ENCODE measurements at places on chromosomes 3 and 15.

DNA sequence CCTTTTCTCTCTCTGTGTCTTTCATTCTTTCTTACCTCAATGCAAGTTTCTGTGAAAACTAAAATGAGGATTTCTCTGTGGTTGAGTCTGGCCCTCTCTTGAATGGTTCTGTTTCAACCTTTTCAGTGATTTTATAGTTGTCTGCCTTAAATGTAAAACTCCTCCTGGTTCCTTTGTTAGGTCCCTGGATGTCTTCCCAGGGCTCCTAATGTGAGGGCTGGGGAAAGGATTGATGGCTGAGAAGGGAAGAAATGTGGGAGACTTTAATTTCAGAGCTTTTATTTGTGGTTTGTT lies 90.6 kb upstream of the GRM7 start:
- DNase-seq, result no peak

GRCh38 chr15:59223736-59224135 lies 17.1 kb downstream of the LDHAL6B start:
- no peak for DNase-seq

DNA sequence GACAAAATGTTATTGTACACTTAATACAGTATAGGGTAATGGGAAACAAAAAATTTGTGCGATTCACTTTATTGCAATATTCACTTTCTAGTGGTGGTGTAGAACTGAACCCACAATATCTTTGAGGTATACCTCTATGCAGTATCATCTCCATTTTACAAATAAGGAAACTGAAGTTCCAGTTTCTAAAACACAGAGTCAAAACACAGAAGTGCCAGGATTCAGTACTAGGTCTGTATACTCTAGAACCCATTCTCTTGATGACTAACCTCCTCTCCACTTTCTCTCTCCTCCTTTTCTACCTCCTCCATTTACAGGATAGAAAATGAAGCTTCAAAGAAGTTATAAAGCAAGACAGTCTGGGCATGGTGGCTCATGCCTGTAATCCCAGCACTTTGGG lies 62.2 kb downstream of the MB21D2 start:
- DNase-seq, result no peak

- DNase-seq, result no peak
Observed at GRCh38 chr3:63986146-63986545, 37.1 kb downstream of the PSMD6 start.

- DNase-seq, result no peak
Observed at GRCh38 chr3:124296406-124296805, 304.5 kb upstream of the ROPN1 start.

GRCh38 chr3:56154297-56154696 lies 314.0 kb downstream of the ERC2 start:
- no peak for DNase-seq

GRCh38 chr15:38944536-38944935 lies 379.9 kb upstream of the RASGRP1 start:
- no peak for DNase-seq

- no peak for DNase-seq
Observed at GRCh38 chr3:130841357-130841756, 52.5 kb upstream of the ATP2C1 start.

GRCh38 chr3:168168743-168169142 lies 73.0 kb upstream of the GOLIM4 start:
- no peak for DNase-seq

GRCh38 chr15:74134387-74135027 lies 4.1 kb downstream of the ISLR2 start:
- DNase-seq, result no peak

DNA sequence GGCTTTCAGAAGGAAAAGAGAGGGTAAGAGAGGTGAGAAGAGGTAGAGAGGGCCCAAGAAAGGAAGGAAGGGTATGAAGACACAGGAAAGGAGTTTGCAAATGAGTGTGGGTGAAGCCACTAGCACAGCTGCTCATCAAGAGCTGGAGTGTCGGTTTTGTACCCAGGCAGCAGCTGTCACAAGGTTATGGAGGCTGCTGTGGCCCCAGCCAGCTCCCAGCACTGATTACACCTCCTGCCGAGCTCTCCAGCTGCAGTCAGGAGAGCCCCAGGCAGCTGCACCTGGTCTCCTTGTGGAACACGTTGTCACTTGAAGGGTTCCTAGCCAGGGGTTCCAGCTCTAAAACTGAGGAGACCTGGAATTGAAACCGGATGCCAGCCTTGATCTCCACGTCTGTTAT lies 60.4 kb upstream of the CHD2 start:
- peak; percentile 39 for DNase-seq

GRCh38 chr15:76032046-76032445 lies 19.8 kb upstream of the NRG4 start:
- no peak for DNase-seq

- no peak for DNase-seq
Observed at GRCh38 chr15:55661428-55661827, 73.3 kb upstream of the PYGO1 start.

DNA sequence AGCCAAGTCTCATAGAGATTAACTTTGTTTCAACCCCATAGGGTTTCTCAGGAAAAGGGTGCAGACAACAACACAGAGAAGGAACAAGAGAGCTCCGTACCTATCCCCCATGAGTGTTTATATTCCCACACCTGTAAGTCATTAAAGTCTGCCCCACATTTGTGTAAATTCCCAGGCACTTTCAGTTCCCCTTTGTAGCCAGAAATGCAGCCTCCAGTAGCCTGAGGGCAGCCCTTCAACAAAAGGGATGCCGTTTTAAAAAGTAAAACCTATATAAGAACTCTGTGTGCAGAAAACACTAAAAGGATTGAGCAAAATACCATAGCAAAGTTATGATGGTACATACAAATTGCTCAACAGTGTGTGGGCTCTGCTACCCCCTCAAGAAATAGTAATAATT lies 59.7 kb upstream of the TMEM108 start:
- no peak for DNase-seq

GRCh38 chr3:133282236-133282635 lies 117.6 kb upstream of the BFSP2 start:
- DNase-seq, result no peak

DNA sequence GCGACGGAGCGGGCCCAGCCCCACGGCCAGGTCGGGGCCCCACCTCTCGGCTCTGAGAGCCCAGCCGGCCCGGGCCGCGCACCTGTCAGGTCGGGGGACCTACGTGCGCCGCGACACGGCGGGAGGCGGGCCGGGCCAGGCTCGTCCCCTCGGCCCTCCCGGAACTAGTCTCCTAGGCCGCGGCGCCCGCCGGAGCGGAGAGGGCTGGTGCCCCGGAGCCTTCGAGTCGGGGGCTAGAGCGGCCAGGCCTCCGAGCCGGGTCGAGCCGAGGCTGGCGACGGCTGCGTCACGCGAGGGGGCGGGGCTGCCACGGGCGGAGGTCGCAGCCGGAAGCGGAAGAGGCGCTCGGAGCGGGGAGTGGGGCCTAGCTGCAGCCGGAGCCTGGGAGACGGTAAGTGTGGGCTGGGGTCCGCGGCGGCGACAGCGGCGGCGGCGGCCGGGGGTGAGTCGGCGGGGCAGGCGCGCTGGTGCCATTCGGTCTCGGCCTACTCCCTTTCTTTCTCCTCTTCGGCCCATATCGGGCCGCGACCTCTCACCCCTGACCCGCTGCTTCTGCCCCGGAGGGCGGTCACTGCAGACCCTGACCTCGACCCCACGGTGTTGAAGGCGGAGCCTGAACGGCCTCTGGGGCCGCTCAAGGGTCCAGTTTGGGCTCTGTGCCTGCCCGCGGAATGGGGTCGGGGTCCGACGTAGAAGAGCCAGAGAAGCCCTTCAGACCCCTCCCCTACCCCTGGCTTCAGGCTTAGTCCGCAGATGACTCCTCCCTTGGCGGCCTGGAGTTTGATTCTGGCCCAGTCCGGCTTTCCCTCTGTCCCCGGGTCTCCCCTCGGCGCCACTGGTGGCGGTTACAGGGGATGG lies at the start of gene CLK3:
Gene CLK3, plus strand, starts transcription at position 329 of the 858 bp plus-strand sequence. CDS start 3,361 bp downstream, outside the sequence.
- peak; percentile 95 for DNase-seq

GRCh38 chr3:66253790-66254620 lies 33.2 kb downstream of the SLC25A26 start:
- DNase-seq, result no peak

- no peak for DNase-seq
Observed at GRCh38 chr3:56389183-56389830, 79.0 kb downstream of the ERC2 start.

DNA sequence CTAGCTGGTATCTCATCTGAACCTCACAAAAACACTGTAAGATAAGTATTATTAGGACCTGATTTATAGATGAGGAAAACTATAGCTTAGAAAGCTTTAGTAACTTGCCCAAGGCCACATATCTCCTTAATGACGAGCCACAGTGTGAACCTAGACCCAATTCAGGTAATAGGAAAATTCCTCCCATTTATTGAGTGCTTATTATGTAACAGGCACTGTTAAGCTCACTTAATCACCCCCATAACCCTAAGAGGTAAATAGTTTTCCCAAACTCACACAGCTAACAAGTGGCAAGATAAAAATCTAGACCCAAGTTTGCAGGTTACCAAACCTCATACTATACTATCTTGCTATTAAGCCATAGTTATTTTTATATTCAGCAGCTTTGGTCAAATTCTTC lies 7.9 kb downstream of the WDR5B start:
- no peak for DNase-seq

GRCh38 chr3:165895919-165896318 lies 58.7 kb upstream of the BCHE start:
- peak; percentile 8 for DNase-seq

GRCh38 chr3:42718338-42718737 lies 15.7 kb upstream of the HHATL start:
- no peak for DNase-seq

GRCh38 chr3:124837730-124838186 lies 49.4 kb downstream of the ITGB5 start:
- DNase-seq, result no peak

DNA sequence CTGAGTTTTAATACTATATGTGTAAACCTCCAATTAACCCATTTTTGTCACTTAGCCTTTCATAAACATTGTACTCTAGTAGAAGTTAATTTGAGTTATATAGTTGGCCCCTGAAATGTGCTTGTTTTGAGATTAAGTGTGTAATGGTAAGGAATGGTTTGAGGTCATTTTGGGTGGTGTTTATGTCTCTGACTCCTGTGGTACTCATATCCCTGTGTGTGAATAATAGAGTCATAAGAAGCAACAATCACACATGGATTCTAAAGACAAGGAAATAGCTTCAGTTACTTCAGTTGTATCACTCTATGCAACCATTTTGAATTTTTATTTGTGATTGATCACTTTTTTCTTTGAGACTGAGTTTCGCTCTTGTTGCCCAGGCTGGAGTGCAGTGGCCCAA lies 408.5 kb downstream of the MFSD1 start:
- DNase-seq, result no peak

- no peak for DNase-seq
Observed at GRCh38 chr15:86555098-86555497, 475.4 kb downstream of the AGBL1 start.

- DNase-seq, result no peak
Observed at GRCh38 chr3:16511681-16512434, 1.6 kb downstream of the RFTN1 start.

DNA sequence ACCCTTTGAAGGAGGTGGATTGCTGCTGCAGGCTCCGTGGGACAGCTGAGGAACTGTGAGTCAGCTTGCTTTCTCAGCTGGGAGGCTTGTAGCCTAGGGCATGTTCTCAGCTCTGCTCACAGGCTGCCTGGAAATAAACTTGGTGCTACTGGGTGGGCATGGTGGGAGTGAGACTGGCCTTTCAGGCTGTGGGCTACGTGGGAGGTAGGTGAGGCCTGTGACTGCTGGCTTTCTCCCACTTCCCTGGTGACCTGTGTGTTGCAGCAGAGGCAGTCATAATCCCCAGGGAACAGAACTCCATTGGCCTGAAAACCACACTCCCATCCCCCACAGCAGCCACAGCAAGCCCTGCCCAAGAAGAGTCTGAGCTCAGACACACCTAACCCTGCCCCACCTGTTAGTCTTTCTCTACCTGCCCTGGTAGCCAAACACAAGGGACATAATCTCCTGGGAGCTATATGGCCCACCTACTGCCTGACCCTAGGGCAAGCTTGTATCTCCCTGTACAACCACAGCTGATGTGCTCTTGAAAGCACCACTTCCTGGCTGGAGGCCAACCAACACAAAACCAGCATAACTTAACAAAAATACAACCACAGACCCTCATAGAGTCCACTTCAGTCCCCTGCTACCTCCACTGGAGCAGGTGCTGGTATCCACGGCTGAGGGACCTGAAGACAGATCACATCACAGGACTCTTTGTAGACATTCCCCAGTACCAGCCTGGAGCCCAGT lies 236.5 kb downstream of the SQOR start:
- DNase-seq, result no peak

DNA sequence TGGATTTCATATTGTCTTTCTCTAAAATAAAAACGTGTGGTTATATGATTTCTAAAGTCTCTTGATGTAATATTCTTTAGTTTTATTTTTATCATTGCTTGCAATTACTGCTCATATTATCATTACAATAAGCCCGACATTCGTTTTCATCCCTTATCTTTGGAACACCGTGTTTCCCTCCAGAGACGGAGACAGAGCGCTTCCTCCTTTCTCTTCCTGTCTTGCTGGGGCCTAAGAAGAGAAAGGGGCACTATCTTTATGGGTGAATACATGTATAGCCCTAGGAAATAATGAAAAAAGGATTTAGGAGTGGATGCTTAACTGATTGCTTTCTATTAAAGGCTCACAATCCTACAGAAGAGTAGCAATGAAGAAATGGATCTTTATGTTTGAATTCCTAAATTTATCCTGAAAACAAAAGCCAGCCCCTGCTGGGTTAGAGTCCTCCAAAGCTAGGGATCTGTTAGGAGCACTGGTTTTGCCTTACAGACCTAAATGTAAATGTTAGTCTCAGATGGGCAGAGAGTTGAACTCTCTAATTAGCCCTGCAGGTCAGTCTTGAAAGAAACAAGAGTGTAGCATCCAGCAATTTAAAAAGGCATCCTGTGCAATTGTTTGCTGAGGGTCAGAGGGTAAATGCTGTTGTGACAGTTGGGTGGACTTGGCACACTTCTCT lies 145.1 kb downstream of the TP63 start:
- no peak for DNase-seq

- no peak for DNase-seq
Observed at GRCh38 chr3:108221393-108221792, 831 bp downstream of the IFT57 start.

- DNase-seq, result no peak
Observed at GRCh38 chr15:58058073-58058472, 7.4 kb downstream of the ALDH1A2 start.

DNA sequence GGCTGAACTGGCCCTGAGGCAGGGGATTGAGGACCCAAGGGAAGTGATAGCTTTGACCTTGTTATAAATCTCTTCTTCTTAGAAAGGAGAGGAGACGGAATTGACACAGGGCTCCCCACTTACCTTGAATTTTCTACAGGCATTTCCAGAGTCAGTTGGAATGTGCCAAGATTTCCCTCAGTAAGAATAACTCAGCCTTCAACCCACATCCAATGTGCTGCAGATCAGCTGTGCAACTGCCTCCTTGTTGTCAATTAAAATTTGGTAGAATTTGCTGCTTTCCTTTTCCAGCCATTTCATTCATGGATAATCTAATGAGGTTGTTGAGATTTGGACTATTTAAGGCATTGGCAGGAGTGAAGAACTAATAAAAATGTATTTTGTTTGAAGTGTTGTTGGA lies 14.6 kb downstream of the MED12L start:
- no peak for DNase-seq
